Right lung (tissue), 10 donors: ENCODE measurements at places on chromosomes 16 and 17. TPM values are rescaled to one million over a fixed set of nuclear protein-coding genes. Genes with fewer than 3 reads are reported as not detected.

NTN1 gene
- polyA plus RNA-seq: 10.5 TPM

CLDN7 gene
- polyA plus RNA-seq: 30.9 TPM

TP53TG3 gene
- not detected for polyA plus RNA-seq

ABCA6 gene
- polyA plus RNA-seq: 54.2 TPM

SOX9 gene
- polyA plus RNA-seq: 79.0 TPM

DNAH3 gene
- 3.1 TPM for polyA plus RNA-seq

SAMD14 gene
- polyA plus RNA-seq: 19.7 TPM

NHERF2 gene
- 63.1 TPM for polyA plus RNA-seq
